Head of caudate nucleus (tissue), 42 donors: ENCODE measurements at places on chromosomes 2 and 18.

- DNase-seq = no peak
These were observed 73.3 kb upstream of the NT5C1B start for GRCh38 chr2:18662689-18663088.

GRCh38 chr2:184729581-184729980 is 131.3 kb downstream of the ZNF804A start:
- DNase-seq = no peak

DNA sequence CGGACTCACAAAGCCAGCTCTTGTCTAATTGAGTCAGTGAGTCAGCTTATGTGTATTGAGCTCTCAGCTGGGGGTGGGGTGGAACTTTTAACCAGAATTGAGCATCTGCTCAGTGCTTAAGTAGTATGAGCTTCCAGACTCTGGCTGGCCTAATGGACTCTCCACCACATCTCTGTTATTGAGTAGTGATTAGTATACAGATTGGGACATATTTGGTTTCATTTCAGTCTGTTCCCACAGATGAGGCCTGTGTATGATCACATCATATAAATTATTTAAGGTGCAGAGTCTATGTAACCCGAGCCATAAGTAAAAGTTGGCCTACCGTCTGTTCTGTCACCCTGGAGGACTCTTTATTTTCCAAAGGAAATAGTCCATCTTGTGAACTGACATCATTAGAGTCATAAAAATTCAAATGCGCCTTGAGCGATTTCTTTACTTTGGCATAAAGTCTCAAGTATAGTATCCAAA is 152.1 kb downstream of the THSD7B start:
- DNase-seq = no peak

GRCh38 chr2:46574457-46575355 is 95.3 kb downstream of the TMEM247 start:
- no peak for DNase-seq

DNA sequence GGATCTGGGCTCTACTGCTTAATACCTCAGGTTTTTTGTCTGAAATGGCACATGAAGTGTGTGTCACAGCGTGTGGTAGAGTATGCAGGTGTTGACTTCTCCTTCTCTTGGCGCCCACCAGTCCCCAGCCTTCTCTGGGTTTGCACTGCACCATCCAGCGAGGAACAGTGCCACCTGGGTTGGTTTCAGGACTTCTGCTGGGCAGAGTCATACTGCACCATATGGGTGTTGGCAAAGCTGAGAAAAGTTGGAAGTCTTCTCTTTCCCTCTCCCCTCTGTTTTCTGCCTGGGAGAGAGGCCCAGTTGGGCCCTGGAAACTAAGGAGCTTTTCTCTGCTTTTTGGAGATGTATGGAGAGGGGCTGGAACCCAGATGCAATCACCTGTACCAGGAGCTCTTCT is 43.8 kb downstream of the TMEM185B start:
- no peak for DNase-seq

DNA sequence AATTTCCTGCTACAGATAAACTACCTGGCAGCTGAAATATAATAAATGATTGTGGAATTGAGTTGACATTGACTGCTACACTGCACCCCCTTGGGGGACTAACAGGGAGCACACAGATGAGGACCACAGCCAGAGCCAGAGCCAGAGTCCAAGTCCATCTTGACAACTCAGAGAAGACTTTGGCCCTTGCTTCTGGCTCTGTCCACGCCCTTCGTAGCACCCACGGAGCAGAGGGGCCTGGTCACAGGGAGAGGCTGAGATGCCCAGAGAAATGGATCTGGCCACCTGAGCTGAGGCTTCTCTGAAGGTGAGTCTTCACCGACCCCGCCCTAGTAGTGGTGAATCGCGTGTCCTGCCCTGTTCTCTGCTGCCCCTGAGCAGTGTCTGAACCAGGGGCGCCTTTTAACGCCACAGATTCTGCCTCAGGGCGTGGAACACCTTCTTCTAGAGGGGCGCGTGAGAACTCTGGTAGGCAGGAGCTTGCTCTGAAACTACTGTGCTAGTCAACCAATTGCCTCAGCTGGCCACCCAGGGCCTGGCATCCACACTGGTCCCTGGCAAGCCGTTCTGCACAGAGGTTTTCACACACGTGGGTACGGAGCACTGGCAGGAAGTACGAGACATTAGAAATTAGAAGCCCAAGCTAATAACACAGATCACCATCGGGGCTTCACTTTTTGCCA is 35.7 kb upstream of the MAT2A start:
- peak; percentile 40 for DNase-seq

- DNase-seq = no peak
These were observed at the start of gene CXCR2 for GRCh38 chr2:218125626-218126080. CXCR2 (plus strand) TSS chr2:218126028; CDS start chr2:218134802, 8,774 bp downstream.

- no peak for DNase-seq
These were observed 60.1 kb downstream of the ATP8B1 start for GRCh38 chr18:57743008-57743407.

GRCh38 chr2:234288974-234289455 is 207.9 kb downstream of the ARL4C start:
- DNase-seq = peak; percentile 72
